ENCODE measurements at places on chromosomes 7 and 10.

GRCh38 chr10:131899695-131900349, 986 bp upstream of the PPP2R2D start:
- DNase-seq: peak; percentile 41

GRCh38 chr10:88062798-88063472, 199.5 kb downstream of the PTEN start:
- no peak for DNase-seq

- DNase-seq: peak; percentile 48
Measured at GRCh38 chr10:24331457-24331856, 122.5 kb downstream of the KIAA1217 start.

DNA sequence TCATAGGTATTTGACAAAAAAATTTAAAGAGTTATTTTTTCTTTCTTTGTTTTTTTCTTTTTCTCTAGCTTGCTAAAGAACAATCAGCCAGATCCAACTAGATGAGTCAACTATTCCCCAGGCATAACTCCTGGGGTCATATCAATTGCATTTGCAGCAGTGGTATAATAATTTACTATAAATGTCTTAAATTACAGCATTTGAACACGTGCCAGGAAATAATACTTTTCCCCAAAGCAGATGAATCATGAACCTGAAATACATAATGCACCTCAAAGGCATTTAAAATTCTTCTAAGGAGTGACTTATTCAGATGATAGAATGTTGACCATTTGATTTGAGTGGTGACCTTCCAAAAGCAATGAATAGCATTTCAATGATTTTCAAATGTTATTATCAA, 190.1 kb downstream of the LRRTM3 start:
- peak; percentile 32 for DNase-seq

DNA sequence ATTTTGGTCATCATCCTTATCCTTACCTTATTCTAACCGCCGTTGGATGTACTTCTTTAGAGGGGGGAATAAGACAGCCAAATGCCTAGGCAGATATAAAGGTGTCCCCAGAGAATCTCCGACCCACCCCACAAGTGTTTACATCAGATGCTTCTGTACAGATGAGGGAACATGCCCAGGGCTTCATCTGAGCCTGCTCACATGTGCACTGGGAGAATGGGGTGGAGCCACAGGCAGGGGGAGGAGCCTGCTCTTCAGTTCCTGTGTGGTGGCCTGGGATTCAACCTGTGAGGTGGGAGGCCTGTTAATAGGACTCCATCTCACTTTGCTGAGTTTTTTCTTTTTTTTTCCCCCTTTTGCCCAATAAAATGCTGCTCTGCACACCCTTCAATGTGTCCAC, 27.6 kb upstream of the OPTN start:
- no peak for DNase-seq

- no peak for DNase-seq
Measured at GRCh38 chr10:122531939-122532338, 28.6 kb upstream of the DMBT1 start.

DNA sequence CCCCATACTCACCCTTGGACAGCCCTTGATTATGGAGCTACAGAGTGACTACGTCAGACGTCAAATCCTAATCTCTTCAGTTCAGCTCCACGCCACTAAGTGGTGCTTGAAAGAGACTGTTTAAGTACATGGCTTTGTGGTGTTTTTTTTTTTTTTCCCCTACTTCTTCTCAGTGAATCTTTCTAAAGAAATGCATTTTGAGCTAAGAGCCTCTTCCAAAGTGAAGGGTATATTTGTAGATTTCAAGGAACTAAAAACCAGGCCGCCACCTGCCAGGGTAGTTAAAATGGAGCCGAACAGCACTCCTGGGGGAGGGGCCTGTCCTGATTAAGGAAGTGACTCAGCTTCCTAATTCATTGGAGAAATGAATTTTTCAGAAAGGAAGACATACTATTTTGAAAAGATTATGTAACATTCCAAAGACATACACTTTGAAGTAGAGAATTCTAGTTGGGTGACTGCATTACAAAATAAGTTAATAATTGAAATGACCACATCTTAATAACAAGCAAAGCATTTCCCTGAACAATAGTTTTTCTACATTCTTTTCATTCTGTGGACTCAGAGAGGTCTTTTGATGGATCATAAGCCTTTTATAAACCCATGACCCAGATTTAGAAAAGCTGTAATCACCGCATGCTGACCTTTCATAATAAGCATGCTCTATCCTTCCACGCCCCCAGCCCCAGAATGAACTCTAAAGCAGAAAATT, 20.6 kb upstream of the VPS41 start:
- no peak for DNase-seq

DNA sequence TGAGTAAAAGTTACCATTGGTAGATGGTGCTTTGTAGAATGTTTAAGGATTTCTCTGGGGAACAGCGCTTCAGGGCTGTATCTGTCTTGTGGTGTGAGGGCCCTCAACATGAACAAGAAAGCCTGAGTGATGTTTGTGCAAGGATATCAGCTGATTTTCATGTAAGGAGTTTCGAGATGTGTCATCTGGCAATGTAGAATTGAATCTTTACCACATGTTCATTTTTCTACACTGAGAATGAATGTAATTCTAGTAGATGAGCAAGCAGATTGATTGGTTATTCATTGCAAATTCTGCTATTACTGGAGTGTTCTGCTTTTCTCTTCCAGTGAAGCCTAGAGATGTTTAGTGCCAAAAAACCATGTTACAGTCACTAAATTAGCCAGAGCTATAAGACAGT, 87.7 kb downstream of the ST7 start:
- no peak for DNase-seq

DNA sequence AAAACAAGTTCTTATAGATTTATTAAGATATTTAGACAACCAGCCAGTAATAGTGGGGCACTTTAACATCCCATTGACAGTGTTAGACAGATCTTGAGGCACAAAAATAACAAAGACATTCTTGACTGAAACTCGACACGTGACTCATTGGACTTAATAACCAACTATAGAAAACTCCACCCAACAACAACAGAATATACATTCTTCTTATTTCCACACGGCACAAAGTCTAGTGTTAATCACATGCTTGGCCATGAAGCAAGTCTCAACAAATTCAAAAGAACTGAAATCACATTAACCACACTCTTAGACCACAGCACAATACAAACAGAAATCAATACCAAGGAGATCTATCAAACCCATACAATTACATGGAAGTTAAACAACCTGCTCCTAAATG, 138.1 kb downstream of the ARL5B start:
- no peak for DNase-seq

GRCh38 chr10:70169011-70169410, 1.3 kb downstream of the SAR1A start:
- no peak for DNase-seq

DNA sequence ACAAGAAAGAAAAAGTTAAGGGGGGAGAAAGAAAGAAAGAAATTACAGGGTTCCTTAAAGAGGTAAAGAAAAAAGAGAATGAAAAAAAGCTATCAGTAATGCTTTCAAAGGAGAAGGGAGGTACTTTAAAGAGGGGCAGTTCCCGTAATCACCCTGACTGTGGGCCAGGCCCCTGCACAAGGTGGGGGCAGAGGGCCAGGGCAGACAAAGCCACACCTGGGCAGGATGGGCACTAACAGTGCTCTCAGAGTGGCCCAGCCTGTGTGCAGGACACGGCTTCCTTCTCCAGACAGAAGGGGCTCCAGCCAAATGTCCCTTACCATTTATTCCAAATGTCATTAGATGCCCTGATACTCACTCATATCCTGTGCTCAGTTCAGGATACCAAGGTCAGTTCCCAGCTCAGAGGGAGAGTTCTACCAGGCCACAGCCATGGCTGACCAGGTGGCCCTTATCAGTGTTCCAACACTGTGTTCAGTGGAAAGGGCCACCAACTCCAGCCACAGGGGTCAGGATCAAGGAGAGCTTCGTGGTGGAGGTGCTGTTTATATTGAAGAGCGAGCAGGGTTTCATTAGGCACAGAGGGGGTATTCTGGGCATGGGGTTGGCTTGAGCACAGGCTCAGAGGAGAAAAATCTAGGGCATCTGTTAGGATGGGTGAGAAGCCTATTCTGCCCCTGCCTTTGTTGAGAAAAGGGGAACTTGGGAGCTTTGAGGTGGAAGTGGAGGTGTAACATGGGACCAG, 29.9 kb downstream of the DPCD start:
- no peak for DNase-seq

DNA sequence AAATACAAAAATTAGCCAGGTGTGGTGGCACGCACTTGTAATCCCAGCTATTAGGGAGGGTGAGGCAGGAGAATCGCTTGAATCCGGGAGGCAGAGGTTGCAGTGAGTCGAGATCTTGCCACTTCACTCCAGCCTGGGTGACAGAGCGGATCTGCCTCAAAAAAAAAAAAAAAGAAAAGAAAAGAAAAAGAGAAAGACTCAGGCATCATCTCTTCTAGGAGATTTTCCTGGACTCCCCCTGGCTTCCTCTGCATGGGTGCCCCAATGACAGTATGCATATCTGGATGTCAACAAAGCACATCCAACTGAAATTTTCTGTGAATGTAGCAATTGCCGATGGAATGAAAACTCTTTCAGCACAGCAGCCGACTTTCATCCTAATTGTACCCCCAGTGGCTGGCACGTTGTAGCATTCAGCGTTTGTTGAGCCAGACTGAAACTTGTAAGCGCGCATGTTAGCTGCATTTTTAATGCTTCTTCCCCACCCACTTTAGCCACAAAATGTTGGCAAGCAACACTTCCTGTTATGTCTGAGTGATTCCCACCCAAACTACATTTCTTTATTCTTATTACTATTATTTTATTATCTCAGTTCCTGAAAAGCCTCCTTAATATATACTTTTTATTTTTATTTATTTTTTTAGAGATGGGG, 70.2 kb downstream of the PRTFDC1 start:
- DNase-seq: no peak

GRCh38 chr7:28539289-28539981, 127.1 kb downstream of the CREB5 start:
- DNase-seq: no peak

GRCh38 chr10:11587722-11588259, 23.7 kb downstream of the USP6NL start:
- no peak for DNase-seq

DNA sequence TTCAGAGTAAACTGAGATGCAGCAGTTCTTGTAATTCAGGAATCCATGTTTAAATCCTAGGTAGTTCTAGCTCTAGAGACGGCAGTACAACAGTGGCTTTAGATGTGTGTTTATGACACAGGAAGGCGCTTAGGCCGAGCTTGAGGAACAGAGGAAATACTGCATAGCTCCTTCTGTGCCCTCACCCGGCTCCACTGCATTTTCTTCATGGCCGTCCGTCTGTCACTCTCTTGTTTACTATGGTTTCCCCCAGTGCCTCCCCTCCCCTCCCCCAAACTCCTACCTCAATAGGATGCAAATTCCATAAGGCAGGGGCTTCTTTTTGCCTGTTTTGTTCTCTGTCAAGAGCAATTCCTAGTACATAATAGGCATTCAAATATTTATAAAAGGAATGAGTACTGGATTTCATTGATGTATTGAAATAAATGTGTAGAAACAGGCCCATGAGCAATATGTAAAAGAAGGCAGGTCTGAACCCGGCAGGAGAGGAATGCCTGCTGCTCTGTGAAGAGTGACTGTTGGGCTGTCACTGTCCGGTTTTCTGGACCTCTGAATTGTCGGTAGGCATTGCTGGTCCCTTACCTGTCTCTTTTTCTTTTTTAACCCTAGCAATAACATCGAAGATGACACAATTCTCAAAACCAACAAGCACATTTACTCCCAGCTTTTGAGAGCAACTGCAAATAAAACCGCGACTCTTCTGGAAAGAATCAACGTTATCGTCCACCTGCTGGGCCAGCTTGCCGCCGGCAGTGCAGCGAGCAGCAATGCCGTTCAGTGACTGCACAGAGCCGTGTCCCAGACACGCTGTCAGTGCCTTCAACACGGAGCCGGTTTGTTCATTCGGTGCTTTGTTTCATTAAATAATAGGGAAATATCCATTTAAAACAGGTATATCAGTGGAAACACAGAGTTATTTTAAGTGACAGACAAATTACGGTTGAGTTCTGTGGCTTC, 12.7 kb downstream of the MMP21 start:
- no peak for DNase-seq

All from urothelium cell line (cell line).